ENCODE measurements at places on chromosomes 3 and 15. TPM values are rescaled to one million over a fixed set of nuclear protein-coding genes. Genes with fewer than 3 reads are reported as not detected.

- no peak for DNase-seq
Measured at GRCh38 chr3:13234666-13235065, 161.4 kb upstream of the IQSEC1 start.

- no peak for DNase-seq
Measured at GRCh38 chr15:89412905-89413411, 78.3 kb upstream of the POLG start.

DNA sequence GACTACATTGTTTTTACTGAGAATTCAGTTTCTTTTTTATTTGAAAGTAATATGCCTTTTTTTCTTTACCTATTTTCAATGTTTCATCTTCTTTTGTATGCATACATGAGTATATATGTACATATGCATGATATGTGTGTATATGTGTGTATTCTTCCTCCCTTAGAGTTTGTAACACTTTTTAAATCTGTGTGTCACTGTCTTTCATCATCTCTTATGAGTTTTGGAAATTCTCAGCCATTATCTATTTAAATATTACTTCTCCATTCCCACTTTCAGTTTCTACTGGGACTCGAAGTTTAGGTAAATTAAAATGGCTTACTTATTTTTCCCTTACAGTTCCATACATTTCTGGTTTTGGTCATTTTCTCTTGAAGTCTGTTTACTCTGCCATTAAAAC is 754.1 kb downstream of the GRM7 start:
- DNase-seq = no peak

DNA sequence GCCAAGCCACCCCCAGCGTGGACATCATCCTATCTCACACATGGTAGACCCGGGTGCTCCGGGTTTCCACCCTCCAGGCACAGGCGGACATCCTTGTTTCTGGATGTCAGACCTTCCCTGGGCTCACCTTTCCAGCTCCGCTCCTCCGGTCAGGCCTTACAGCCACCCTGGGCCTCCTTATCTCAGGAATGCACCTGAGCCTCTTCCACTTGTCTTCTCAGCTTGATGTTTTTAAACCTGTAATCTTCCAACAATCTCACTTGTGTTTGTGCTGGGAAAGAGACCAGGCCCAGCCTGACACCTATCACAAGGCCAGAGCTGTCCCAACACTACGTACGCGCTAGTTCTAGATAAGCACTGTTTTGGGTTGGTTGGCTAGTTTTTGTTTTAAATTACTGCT is 53.9 kb downstream of the NIPA2 start:
- DNase-seq = no peak

DNA sequence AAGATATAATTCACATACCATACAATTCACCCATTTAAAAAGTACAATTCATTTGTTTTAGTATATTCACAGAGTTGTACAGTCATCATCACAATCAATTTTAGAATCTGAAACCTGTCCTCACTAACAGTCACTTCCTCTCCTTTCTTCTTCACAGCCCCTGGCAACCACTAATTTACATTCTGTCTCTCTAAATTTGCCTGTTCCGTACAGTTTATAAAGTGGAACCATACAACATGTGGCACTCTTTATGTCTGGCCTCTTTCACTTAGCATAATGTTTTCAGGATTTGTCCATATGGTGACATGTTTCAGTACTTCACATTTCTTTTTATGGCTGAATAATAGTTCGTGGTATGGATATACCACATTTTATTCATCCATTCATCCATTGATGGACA is 22.7 kb downstream of the ERICH6 start:
- no peak for DNase-seq

USP13 gene
- 14.8 TPM for total RNA-seq

DNA sequence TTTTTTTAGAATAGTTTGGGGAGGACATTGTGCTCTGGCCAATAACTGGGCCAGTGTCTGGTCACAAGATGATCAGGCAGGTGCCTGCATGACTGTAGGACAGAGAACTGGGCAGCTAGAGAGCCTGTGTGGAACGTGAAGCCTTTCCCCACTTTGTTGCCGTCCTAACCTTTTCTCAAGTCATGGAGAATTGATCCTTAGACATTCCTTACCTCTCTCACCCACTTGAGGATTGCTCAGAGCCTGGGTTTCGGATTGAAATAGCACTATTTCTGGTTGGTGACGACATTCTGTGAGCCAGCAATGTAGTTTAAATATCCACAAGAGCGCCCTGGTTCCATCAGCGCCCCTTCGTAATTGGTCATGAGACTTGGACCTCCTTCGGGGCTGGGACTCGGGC is 138.4 kb downstream of the IGF1R start:
- DNase-seq = no peak

- no peak for DNase-seq
Measured at GRCh38 chr3:8650583-8651416, 6.2 kb upstream of the SSUH2 start.

- DNase-seq = no peak
Measured at GRCh38 chr3:183430325-183430957, 2.0 kb upstream of the MCF2L2 start.

DNA sequence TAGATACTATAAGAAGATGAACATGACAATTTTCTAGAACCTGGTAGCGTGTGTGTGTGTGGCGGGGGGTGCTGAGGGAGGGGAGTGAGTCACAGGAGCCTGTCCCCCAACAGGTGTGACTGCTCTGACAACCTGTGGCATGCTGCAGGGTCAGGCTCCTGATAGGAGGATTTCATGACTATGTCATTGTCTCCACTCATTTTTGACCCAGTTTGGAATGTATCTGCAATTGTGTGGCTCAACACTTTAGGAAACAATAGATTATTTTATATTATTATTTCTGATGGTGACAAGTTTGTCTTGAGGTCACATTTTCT is 9.3 kb upstream of the VILL start:
- peak; percentile 44 for DNase-seq

GRCh38 chr15:57675481-57676181 is 30.9 kb upstream of the POLR2M start:
- DNase-seq = peak; percentile 81

ANKRD63 gene
- 1.4 TPM for total RNA-seq

KCNMB2 gene
- not detected for total RNA-seq

GRCh38 chr3:4067893-4068292 is 235.3 kb upstream of the SETMAR start:
- DNase-seq = no peak

DNA sequence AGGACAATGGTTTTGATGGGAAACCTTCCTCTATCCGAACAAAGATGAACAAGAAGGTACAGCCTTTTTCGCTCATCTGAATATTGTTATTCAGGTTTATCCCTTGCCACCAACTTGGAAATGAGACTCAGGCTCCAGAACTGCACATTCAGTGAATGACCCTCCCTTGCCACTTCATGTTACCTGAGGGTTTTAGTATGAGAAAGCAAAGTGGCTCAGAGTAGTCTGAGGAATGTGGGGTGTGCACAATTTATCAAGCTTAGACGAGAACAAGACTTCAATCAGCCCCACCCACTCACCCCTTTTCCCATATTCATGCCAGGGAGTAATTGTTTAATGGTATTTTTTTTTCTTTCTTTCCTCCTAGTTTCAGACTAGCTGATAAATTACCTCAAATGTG is 265.3 kb upstream of the POU1F1 start:
- DNase-seq = no peak

GHSR gene
- total RNA-seq = not detected

DNA sequence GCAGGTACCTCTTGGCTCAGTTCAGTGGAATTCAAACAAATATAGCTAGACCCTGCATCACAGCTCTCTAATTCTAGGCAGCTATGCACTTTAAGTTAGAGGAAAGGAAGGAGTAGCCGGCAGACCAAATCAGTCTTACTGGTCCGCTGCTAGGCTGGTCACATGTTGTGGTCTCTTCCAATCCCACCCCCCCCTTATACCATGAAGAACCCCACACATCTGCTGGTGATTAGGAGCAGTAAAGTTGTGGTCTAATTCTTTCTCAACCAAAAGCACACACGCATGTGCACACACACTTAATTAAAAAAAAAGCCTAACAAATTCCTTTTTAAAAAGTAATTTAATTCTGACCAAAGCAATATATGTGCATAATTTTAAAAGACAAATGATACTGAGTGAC is 16.7 kb upstream of the SH3GL3 start:
- DNase-seq = no peak

DNA sequence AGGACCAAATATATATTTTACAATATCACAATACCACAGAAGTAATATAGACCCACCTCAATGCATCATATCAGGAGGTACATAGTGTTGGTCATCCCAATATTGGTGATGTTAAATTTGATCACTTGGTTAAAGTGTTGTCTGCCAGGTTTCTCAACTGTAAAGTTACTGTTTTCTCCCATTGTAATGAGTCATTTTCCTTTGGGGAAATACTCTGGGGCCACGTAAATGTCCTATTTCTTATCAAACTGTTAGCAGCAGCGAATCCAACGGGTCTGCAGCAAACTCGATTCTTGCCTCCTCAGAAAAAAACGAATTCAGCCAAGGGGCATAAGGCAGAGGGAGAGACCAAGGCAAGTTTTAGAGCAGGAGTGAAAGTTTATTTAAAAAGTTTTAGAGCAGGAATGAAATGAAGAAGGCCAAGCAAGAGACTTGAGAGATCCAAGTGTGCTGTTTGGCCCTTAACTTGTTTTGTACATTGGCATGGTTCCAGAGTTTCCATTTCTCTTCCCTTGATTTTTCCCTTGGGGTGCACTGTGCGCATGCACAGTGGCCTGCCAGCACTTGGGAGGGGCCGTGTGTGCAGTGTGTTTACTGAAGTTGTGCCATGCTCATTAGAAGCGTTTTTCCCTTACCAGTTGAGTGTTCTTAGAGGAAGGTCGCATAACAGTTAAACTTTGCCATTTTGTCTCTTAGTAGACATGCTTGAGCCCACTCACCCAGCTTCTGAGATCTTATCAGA is 512.5 kb downstream of the AGBL1 start:
- no peak for DNase-seq

DNA sequence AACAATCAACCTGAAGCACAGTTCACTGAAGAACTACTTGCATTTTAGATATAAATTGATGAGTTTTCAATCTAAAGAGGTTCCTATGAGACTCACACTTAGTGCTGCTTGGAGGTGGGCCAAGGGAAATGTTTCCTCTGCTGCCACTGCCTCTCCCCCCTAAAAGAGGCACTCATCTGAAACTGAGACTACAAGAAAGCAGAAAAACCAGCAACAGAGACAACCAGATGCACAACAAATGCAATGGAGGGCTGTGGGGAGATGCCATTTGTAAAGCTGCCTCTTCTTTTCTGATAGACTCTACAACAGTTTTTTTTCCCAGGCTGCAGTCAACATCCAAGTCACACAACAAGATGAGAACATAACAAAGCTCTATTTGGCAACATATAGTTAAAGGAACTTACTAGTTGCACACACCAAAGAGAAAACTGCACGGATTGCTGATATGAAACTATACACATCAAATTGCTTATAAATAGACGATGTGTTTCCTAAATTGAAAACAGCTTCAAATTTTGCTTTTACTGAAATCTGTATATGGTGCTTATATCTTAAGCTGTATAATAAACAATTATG is 11.0 kb downstream of the TSPAN3 start:
- DNase-seq = no peak
